ENCODE measurements at places on chromosomes 3 and 15.

DNA sequence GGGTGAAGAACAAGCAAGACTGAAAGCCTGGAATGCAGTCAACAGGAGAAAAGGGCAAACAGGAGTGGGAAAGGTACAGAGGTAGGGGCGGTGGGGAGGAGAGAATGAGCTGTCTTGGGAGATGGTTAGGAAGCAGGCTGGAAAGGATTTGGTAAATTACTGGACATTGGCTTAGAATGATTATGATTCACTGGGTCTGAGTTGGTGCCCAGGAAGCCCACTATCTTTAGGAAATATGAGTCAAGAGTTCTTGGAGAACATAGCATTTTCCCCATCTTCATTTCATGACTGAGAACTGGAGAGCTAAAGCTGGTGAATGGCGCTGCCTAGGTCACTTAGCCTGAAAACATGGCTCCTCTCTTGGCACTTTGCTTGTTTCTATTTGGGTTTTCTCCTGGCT lies 74.7 kb upstream of the C3orf80 start:
- DNase-seq = no peak

- DNase-seq = no peak
These were observed 907 bp downstream of the TATDN2 start for GRCh38 chr3:10248984-10249748.

DNA sequence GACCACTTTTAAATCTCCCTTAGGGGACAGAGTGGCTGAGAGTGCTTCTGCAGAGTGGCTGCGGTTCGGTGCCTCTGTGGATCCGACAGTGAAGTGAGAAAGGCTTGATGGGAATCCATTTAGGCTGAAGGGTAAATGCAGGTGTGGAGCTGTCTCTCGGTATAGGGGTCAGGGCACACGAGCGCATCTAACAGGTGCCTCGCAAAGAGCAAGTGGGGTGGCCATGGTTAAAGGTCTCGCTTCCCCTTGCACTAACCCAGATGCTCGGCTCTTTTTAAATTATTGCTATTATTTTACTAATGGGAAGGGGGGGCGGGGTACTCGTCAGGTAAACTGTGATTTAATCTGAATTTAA lies 598 bp upstream of the GJD2 start:
- no peak for DNase-seq

- DNase-seq = no peak
These were observed 243.0 kb downstream of the AGBL1 start for GRCh38 chr15:86322629-86323028.

GRCh38 chr3:141486496-141486745 lies 406 bp upstream of the RASA2 start:
- DNase-seq = no peak

DNA sequence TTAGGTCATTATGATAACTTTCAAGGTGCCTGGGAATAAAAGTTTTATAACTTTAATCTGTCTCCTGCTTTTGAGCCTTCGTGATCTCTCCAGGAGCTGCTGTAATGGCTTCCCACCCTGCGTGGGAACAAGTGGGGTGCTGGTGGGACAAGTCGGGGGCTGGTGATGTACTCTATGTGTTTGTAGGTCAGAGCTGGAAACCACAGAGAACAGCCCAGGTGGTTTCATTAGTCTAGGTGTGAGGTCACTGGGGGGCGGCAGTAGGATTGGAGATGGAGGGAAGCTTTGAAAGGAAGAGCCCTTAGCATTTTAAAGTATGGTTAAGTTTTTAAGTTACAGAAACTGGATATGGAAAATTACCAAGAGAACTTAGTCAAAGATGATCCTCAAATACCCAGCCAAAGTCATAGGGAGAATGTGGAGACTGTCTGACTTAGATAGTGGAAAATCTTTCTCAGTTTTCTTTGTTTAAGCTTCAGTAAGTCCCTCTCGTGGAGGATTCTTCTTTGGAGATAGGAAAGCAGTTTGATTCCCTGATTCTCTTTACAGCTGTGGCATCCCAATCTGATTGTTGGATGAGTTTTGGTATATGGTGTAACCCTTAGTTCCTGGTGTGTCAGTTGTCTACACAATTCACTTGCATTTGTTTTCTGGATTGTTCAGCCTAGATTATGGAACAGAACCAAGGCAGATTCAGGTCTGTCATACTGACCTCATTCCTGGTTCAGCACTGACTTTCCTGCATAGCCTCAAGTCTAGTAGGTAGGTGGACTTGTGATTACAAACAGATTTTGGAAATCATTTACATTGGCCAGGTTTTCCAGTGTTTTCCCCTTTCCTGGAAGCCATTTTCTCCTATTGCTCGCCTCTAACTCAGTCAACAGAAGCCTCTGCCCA lies 115.6 kb downstream of the FNDC3B start:
- no peak for DNase-seq

GRCh38 chr15:80309769-80310384 lies 57.9 kb upstream of the CTXND1 start:
- DNase-seq = no peak

DNA sequence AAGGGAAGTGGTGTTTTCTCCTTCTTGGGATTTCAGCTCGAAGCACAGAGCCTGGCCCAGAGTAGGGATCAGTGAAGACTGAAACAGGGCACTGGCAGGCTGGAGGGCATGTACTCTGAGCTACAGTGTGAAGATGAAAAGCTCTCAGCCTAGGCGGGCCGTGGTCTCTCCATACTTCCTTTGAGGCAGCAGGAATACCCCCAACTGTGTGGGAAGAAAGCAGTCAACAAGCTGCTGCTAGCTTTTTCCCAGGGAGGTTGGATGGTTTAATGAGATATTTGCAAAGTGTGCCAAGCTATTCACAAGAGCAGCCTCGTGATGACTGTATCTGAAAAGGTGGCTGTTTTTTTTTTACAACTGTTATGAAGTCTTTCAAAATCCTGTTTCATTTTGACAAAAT lies 47.2 kb downstream of the NMNAT3 start:
- no peak for DNase-seq

GRCh38 chr3:8505621-8506020 lies 4.0 kb downstream of the LMCD1 start:
- no peak for DNase-seq

DNA sequence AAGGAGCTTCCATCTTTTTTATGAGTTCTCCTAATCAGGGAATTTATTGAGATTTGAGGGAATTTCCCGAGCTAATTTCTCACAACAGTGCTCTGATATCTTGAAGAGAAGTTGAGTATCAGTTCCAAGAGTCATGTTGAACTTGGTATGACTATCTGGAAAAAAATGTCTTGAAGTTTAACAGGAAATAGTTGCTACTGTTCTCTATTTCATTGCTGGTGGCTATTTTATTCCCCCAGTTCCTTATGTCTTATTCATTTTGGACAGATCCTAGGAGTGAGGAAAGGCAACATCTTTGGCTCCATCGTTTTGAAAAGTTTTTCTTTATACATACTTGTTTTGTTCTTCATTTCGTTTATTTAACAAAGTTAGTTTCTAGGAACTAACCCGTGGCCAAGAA lies 307.8 kb upstream of the AGTR1 start:
- no peak for DNase-seq

GRCh38 chr15:45399381-45400212 lies 21.3 kb upstream of the GATM start:
- peak; percentile 12 for DNase-seq

- DNase-seq = no peak
These were observed 73.0 kb downstream of the TRPC1 start for GRCh38 chr3:142796823-142797222.

GRCh38 chr15:90520365-90520764 lies 9.4 kb upstream of the CRTC3 start:
- DNase-seq = no peak

- no peak for DNase-seq
These were observed 38.3 kb downstream of the USF3 start for GRCh38 chr3:113658107-113658506.

- DNase-seq = no peak
These were observed 66.0 kb downstream of the TRIM69 start for GRCh38 chr15:44802336-44802735.

DNA sequence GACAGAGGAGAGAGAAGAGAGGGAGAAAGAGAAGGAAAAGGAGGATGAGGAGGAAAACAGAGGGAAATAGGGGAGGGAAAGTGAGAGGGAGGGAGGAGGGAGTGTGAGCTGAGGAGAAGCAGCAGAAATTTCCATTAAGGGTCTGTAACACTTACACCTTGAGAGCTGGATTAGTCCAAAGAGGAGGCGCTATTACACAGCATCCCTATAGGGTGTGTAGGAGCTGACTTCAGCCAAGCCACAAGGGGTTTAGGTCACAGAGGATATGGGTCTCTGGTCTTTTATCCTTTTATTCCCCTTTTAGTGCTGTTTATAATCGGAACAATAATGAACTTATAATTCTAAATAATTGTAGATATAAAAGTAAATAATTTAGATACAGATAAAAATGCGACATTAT lies 230.4 kb downstream of the GABRG3 start:
- no peak for DNase-seq

DNA sequence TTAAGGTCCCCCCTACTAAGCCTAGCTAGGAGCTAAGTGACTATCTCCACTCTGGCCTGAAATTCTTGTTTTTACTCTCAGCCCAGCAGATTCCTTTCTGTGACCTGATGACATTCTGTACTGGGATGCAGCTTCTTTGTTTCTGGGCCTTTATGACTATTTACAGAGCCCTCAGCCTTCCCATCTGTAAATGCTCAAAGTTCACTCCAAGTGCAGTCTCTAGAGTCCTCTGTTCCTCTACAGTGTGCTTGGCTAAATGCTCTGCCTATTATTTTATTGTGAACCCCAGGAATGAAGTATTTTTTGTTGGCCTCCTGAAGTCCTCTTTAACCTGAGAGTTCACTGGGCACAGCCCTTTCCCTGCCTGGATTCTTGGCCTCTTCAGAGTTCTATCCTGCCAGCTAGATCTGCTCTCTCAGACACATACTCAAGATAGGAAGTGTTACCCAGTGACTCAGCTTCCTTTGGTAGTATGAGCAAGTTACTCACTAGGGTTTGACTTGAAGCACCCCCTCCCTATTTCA lies 278.1 kb upstream of the P2RY1 start:
- DNase-seq = no peak

GRCh38 chr3:140924097-140924873 lies 17.4 kb upstream of the SLC25A36 start:
- no peak for DNase-seq

- DNase-seq = no peak
These were observed 14.8 kb downstream of the ZIC1 start for GRCh38 chr3:147423798-147424580.

DNA sequence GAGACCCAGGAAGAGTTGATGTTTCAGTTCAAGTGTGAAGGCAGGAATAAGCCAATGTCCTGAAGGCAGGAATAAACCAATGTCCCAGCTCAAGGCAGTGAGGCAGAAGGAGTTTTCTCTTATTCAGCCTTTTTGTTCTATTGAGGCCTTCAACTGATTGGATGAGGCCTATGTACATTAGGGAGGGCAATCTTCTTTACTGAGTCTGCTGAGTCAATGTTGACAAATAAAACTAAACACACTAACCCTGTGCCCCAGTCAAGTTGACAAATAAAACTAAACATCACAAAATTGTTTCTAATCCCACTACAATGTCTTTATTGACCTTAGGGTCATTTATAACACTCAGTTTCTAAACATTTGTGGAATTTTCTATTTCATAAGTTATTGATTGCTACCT lies 100.0 kb downstream of the CACNA2D3 start:
- no peak for DNase-seq

GRCh38 chr15:98817745-98818144 lies 169.4 kb downstream of the IGF1R start:
- no peak for DNase-seq

DNA sequence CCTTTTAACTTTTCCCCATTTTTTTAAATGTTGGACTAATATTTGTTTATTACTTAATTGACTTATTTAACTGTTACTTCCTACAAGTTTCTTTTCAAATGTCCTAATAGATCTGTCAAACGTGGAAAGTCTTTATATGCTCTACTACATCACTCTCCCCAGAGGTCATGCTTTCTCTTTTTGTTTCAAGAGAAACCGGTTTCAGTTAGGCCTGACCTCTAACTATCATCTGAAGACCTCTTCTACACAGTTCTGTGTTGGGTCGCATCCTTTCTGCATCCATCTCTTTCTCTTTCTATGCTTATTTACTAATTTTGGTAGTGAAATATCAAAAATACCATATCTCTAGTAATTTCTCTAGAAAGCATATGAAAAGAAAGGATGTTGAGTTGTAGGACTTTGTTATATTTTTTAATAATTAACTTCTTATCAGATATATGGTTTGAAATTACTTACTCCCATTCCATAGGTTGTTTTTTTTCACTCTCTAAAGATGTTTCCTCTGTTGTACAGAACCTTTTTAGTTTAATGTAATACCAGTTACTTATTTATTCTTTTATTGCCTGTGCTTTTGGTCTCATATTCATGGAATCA lies 781.2 kb upstream of the ARPP21 start:
- no peak for DNase-seq

GRCh38 chr3:39109086-39109485 lies 1.6 kb downstream of the TTC21A start:
- no peak for DNase-seq

GRCh38 chr3:66598168-66598567 lies 97.3 kb upstream of the LRIG1 start:
- DNase-seq = no peak

- DNase-seq = no peak
These were observed 365.5 kb downstream of the SHQ1 start for GRCh38 chr3:72482589-72483321.

DNA sequence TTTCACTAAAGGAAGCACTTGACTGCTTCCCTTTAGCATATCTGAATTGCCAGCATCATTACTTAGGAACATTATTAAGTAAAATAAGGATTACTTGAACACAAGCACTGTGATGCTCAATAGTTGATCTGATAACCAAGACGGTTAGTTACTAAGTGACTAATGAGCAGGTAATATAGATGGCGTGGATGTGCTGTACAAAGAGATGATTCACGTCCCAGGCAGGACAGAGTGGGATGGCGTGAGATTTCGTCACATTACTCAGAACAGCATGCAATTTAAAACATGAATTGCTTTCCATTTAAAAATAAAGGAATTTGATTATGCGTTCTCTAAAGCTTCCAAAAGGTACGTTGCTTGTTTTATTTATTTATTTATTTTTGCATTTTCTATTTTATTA lies 240.0 kb upstream of the ARHGEF26 start:
- DNase-seq = no peak

DNA sequence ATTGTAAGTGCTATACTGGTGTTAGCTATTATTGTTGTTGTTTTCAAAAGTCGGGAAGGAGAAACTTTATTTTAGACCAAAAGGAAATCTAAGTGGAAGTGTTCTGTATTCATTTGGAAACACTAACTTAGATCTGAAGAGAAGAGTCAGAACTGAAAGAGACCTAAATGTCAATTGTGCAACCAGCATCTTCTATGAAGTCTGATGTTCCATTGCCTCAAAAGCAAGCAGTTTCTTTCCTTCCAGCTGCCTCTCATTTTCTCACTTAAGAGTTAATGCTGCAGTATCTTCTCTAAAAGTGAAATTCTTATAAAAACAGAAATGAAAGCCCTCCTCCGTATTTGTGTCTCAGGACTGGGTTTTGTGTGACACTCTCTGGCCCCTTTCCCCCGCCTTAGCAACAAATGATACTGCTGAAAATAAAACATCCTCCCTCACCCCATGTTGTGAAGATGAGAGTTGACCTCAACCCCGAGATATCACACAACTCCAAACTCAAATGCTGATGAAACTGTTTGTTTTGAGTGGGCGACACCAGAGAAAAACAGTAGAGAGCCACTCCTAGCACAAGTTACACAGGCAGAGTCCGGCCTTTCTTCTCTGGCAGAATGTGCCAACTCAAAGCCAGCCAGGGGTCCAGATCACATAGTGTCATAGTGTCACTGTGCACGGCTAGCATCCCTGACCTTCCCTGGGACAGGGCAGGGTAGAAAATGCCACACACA lies 48.9 kb downstream of the GLDN start:
- no peak for DNase-seq

GRCh38 chr15:90020936-90021507 lies 19.9 kb downstream of the ZNF710 start:
- DNase-seq = no peak

GRCh38 chr15:61034678-61035291 lies 194.3 kb downstream of the RORA start:
- no peak for DNase-seq

Measured in NCI-H187 treated with DMSO at 0.1 percent for 48 hours (cell line).